Right lung (tissue), 10 donors: ENCODE measurements at places on chromosomes 11 and 22. TPM values are rescaled to one million over a fixed set of nuclear protein-coding genes. Genes with fewer than 3 reads are reported as not detected.

C11orf42 gene
- polyA plus RNA-seq: 1.8 TPM

HORMAD2 gene
- polyA plus RNA-seq: 0.09 TPM

SHANK3 gene
- polyA plus RNA-seq: 24.6 TPM

NAALADL1 gene
- 16.9 TPM for polyA plus RNA-seq

UCP3 gene
- 3.2 TPM for polyA plus RNA-seq

KCTD17 gene
- 25.4 TPM for polyA plus RNA-seq

- no peak for DNase-seq
Measured at GRCh38 chr22:30481711-30482110, 9.9 kb upstream of the SEC14L3 start.

GRCh38 chr22:48534395-48534958 is 1293.2 kb downstream of the BRD1 start:
- DNase-seq: no peak

DNA sequence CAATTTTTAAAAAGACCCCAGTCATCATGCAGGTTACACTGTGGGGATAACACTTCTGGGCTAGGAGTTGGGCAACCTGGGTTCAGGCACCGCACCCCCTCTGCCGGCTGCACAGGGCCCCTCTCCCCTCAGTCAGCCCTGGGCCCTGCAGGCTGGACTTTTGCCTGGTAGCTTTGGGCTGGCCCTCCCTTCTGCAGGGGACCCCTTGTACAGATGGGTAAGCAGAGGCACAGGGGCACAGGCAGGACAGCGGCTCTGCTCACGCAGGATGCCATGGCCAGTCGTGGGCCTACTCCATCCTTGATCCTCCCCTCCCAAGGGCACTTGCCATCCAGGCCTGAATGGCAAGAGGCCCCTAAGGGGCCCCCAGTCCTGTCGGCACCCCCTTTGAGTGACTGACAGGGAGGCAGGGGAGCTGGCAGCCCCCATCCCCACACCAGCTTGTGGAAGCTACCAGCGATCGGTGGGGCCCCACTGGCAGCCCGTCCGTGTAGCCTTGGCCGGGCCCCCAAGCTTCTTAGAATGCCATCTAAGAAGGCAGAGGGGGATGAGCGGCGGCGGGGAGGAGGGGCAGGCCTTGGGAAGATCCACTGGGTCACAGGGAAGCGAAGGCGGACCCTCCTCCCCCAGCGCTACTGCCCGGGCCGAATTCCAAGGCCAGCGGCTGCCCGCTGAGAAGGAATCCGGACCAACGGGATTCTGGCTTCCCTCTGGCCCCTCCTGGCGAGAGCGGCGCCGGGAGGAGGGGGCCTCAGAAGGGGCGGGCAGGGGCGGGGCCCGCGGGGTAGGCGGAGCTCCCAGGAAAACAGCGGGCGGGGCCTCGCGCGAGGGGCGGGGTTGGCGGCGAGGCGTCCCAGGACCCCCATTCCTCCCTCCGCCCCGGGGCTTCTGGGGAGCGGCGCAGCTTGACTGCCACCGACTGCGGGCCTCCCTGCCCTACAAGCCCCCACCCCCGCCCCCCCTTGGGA is 6.8 kb upstream of the CHKA start:
- peak; percentile 91 for DNase-seq

DNA sequence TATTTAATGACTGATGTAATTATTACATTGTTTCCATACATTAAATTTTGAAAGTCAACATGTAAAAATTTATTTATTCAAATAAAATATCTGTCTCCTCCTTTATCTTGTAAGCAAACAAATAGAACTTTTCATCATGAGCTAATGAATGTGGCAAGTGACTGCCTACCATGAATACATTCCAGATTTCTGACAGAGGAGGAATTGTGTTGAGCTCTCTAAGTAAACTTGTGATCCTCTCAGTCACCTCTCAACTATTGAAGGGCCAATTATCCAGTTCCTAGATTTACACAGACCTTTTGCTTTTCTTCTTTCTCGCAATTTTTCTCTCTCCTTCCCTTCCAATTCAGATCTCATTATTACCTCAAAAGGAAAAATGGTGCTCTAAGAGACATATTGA is 21.5 kb downstream of the PRRG4 start:
- no peak for DNase-seq

- no peak for DNase-seq
Measured at GRCh38 chr11:113729456-113729855, 23.3 kb upstream of the TMPRSS5 start.

GRCh38 chr11:110297076-110297725 is 787 bp upstream of the RDX start:
- no peak for DNase-seq

GRCh38 chr22:22555596-22555995 is 3.5 kb downstream of the PRAME start:
- DNase-seq: no peak

- DNase-seq: no peak
Measured at GRCh38 chr11:101511065-101511464, 72.7 kb downstream of the TRPC6 start.

- DNase-seq: no peak
Measured at GRCh38 chr11:80515097-80515496, 1074.3 kb upstream of the TENM4 start.

- no peak for DNase-seq
Measured at GRCh38 chr11:63870351-63871140, 31.6 kb downstream of the MARK2 start.

GRCh38 chr11:66934950-66935779 is 23.0 kb downstream of the PC start:
- DNase-seq: no peak

DNA sequence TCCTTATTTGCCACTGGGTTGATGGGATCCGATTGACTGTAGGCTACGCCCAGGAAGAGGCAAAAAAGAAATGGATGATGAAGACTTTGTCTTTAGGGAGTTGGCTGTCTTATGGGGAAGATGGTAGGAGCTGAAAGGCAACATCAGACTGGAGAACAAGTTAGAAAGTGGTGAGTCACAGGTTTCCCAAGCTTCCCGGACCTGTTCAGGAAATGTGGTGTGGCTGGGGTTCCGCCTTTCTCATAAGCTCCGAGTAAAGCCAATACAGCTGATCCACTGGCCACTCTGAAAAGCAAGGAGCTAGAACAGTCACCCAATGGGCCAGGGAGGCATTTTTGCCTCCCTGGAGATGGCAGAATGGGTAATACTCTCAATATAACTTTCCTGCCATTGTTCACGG is 194.5 kb downstream of the SNX19 start:
- DNase-seq: no peak

DNA sequence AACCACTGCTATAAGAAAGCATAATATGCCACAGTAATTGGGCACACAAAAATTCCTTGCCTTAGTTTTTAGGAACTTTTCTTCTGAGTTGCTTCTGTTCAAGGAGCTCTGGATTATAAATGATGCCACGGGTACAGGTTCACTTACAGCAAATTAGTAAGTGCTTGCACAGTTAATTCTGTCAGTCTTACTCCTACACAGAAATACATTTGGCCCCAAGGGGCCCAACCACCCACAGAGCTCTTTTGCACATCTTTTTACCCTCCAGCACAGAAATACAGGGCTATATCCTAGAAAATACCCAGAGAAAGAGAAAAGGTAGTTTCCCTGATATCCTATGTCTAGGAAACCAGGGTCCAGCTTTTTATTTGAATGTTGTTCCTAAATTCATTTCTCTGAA is 86.6 kb upstream of the CHRM4 start:
- DNase-seq: no peak

- no peak for DNase-seq
Measured at GRCh38 chr11:128757235-128757711, 63.4 kb downstream of the FLI1 start.

DNA sequence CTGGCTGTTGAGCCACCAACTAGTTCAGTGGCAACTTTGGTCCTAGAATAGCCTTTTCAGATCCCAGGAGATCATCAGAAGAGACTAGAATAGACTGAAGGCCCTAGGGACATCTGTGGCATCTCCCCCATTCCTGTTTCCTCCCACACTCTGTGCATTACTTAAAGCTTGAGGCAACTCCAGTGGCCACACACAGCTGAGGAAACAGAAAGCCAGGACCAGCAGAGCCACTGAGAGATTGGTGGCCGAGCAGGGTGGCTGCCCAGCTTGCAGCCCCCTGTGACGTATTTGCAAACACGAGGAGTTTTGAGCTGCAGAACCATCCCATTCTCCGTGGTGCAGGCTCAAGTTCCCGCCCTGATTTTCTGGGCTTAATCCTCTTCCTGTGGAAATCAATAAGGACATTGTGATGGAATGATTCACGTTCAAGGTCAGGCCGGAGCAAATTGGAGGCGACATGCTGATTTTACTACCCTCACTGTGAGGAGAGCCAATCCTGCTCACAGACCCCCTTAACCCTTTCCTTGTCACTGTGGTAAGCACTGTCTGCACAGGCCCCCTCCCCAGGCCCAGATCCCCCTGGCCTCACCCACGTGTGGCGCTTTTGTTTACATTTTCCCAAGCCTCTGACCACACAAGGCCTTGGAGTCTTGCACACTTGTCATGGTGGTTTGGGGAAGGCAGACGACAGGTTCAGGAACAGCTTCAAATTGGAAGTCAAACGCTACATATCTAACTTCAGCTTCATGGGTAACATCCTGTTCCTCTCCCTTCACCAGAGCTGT is 69.1 kb upstream of the MYOD1 start:
- DNase-seq: no peak

- DNase-seq: no peak
Measured at GRCh38 chr11:107769189-107769588, 57.3 kb upstream of the SLN start.
